B cell (primary cell): ENCODE measurements at places on chromosomes 4 and X. TPM values are rescaled to one million over a fixed set of nuclear protein-coding genes. Genes with fewer than 3 reads are reported as not detected.

Gene KLHL4
- total RNA-seq: not detected in 2 replicates

Gene CXorf65
- 25.6 and 30.2 TPM in 2 replicates for total RNA-seq

- H3K36me3 ChIP-seq: no peaks in the 10 kb centered on the region
- DNase-seq: peak; percentile 63
- H3K27me3 ChIP-seq: no peaks in the 10 kb centered on the region
- H3K4me3 ChIP-seq: peak overlapping the region; percentile 65
- peak overlapping the region; percentile 80 for H3K27ac ChIP-seq
These were observed 1.4 kb downstream of the ZNF827 start for GRCh38 chr4:145936997-145937901.

DNA sequence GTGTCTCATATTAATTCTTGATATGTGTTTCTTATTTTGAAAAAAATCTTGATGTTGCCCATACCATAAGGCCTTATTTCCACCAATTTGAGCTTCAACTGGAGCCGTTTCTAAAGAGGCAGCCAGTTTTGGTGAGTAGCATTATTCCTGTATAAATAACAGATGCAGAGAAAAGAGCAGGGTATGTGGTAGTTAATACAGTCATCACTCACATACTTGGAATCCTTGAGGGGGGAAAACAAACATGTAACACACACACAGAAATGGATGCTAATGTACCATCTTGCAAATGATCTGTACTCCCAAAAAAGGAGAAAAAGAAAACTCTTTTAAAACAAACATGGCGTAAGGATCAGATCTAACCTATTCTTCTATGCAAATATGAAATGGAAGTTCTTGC lies 389.7 kb downstream of the GPM6A start:
- no peak for DNase-seq
- H3K36me3 ChIP-seq: no peaks in the 10 kb centered on the region
- H3K27me3 ChIP-seq: no peaks in the 10 kb centered on the region

Gene UGT2B15
- not detected in 2 replicates for total RNA-seq

Gene UGT2B10
- not detected in 2 replicates for total RNA-seq

DNA sequence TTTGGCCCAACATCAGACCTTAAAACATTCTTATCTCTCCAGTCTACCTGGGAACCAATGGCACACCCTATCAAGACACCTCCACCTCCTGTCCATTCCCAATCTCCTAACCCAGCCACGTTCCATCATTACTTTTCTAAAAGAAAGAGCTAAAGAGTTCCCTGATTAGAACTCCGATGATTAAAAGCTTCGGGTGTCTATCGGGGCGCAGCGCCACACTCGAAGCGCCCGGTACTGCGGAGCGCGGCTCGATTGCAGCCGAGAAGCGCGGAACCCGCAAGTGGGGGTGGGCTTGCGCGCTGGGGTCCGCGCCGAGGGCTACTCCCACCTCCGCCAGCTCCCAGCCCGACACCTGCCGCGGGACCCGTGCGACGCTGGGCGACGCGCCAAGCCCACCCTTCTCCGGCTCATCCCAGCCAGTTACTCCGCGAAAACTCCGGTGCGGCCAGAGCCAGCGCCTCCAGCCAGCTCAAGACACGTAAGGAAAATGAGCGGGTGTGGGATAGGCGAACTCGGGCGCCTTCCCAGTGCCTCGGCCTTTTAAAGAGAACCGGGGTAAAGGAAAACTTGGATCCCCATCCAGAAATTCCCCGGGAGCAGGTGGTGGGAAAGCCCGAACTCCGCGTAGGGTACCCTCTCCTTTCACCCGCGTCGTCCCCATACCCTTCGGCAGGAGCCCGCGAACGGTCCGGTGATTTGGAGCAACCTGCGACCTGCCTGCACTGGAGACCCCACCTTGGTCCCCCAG lies 593 bp downstream of the NPY1R start:
- H3K27ac ChIP-seq: no peak overlapping the region
- H3K27me3 ChIP-seq: peaks cover 29% of the 10 kb centered on the region
- H3K4me3 ChIP-seq: peak overlapping the region; percentile 33
- H3K36me3 ChIP-seq: no peaks in the 10 kb centered on the region
- peak; percentile 8 for DNase-seq
- H3K4me1 ChIP-seq: peaks cover 14% of the 10 kb centered on the region

- H3K4me1 ChIP-seq: no peaks in the 10 kb centered on the region
- no peaks in the 10 kb centered on the region for H3K27me3 ChIP-seq
- no peak overlapping the region for H3K27ac ChIP-seq
- H3K4me3 ChIP-seq: no peak overlapping the region
These were observed 47.1 kb upstream of the SORBS2 start for GRCh38 chr4:185859111-185859510.

DNA sequence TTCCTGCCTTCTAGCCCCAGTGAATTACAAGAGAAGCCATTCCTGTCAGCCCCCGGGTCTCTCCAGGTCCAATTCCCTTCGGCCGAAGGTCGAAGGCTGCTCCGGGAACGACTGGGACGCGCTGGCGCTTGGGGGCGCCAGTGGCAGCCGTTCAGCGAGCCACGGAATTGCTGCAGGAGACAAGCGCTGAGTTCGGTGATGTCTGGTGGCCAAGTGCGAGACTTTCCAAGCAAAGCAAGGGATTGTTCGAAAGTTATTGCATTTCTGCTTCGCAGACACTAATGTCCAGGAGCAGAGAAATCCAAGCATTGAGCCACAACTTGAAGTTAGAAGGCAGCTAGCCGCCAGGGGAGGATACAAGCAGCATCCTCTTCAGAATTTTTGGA lies 1.1 kb upstream of the DKK2 start:
- no peak overlapping the region for H3K4me3 ChIP-seq
- no peaks in the 10 kb centered on the region for H3K36me3 ChIP-seq
- H3K27ac ChIP-seq: no peak overlapping the region

DNA sequence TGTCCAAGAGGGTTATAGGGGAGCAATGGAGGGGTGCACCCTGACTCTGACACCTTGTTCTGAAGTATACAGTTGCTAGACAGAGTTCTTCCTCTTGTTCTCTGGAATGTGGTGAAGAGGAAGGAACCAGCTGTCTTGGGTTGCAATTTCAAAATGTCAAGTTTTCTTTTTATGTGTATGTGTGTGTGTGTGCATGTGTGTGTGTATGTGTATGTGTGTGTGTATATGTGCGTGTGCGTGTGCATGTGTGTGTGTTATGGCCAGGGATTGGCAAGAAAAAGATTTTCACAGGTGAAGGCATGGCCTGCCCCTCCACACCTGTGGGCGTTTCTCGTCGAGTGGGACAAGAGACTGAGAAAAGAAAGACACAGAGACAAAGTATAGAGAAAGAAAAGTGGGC lies 81.6 kb upstream of the ADGRA3 start:
- no peak for DNase-seq
- H3K36me3 ChIP-seq: no peaks in the 10 kb centered on the region
- H3K4me3 ChIP-seq: no peak overlapping the region
- H3K27ac ChIP-seq: no peak overlapping the region
- H3K4me1 ChIP-seq: no peaks in the 10 kb centered on the region

GRCh38 chr4:103415801-103416200 lies 217.7 kb upstream of the CENPE start:
- no peaks in the 10 kb centered on the region for H3K27me3 ChIP-seq
- no peaks in the 10 kb centered on the region for H3K36me3 ChIP-seq
- no peak overlapping the region for H3K4me3 ChIP-seq
- H3K4me1 ChIP-seq: no peaks in the 10 kb centered on the region
- no peak for DNase-seq

Gene CT83
- not detected in 2 replicates for total RNA-seq

- H3K27me3 ChIP-seq: no peaks in the 10 kb centered on the region
- DNase-seq: no peak
- no peak overlapping the region for H3K4me3 ChIP-seq
- no peak overlapping the region for H3K27ac ChIP-seq
These were observed 914.9 kb downstream of the FSTL5 start for GRCh38 chr4:161248880-161249279.

Gene LGI2
- not detected in 2 replicates for total RNA-seq

DNA sequence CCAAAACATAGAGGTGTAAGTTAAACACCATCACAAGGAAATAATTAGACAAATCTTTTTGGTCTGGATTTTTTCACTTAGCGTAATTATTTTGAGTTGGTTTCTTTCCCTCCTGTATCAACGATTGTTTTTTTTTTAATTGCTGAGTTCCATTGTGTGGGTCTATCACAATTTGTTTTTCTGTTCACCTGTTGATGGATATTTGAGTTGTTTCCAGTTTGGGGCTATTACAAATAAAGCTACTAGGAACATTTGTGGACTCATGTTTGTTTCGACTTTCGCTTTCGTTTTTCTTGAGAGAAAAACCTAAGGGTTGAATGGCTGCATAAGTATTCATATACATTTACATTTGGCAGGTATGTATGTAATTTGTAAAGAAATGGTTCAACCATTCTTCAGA lies 20.4 kb upstream of the FBXW7 start:
- no peaks in the 10 kb centered on the region for H3K27me3 ChIP-seq
- H3K4me3 ChIP-seq: peak overlapping the region; percentile 9
- no peak overlapping the region for H3K27ac ChIP-seq
- peak; percentile 41 for DNase-seq
- H3K36me3 ChIP-seq: no peaks in the 10 kb centered on the region

Gene PCDH11X
- not detected in 2 replicates for total RNA-seq

DNA sequence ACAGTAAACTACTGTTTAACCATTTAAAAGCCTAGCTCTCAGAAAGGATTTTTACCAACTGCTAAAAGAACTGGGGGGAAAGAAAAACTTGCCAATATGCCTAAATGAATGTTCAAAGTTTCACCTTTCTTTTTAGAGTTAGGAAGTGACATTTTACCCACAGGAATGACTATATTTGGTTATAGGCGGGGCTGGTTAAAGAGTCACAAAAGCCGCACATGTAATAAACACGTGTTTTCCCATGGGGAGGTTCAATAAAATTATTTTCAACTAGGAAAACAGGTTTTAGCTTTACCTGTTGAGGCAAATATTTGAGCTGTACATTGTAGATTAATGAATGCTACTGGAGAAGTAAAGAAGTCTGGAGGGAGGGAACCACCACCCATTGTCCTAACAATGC lies 41.6 kb upstream of the UGDH start:
- H3K4me3 ChIP-seq: peak overlapping the region; percentile 5
- H3K27me3 ChIP-seq: no peaks in the 10 kb centered on the region
- DNase-seq: peak; percentile 55
- peak overlapping the region; percentile 7 for H3K27ac ChIP-seq
- peaks cover 16% of the 10 kb centered on the region for H3K4me1 ChIP-seq

DNA sequence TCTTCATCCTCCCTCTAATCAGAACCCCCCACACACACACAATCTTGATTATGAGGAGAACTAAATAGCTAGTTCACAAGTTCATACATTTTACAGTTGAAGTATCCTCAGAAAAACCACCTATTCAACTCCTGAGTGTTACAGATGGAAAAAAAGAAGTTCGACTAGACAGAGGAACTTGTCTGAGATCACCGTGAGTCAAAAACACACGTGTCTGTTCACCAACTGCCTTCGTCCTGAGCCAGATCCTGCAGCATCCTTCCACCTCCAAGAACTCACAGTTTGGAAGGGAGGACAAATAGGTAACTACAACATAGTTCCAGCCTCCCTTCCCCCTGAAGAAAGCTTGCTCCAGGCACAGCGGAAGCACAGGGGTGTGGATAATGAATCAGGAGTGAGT lies 19.0 kb upstream of the IRAK1 start:
- H3K27me3 ChIP-seq: no peaks in the 10 kb centered on the region
- H3K27ac ChIP-seq: no peak overlapping the region
- H3K4me1 ChIP-seq: peaks cover 5% of the 10 kb centered on the region
- H3K36me3 ChIP-seq: no peaks in the 10 kb centered on the region

- no peaks in the 10 kb centered on the region for H3K4me1 ChIP-seq
- no peaks in the 10 kb centered on the region for H3K36me3 ChIP-seq
- H3K27me3 ChIP-seq: no peaks in the 10 kb centered on the region
- no peak for DNase-seq
- H3K27ac ChIP-seq: no peak overlapping the region
These were observed 646.0 kb downstream of the RPA4 start for GRCh38 chrX:97529536-97530200.

DNA sequence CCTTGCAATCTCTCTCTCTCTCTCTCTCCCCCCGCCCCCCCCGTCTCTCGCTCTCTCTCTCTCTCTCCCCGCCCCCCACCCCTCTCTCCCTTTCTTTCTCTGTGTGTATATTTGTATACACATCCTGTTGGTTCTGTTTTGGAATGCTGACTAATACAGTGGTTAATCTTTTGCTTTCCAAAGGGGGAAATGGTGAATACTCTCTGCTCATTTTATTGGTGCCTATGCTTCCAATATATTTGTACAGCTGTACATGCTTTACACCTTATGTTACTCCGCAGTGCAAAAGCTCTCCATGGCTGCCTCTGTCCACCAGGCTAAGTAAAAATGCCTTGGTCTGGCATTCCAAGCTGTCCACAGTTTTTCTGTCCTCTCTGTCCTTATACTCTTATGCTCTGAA lies 158.8 kb downstream of the RBMX2 start:
- H3K4me3 ChIP-seq: no peak overlapping the region
- no peaks in the 10 kb centered on the region for H3K4me1 ChIP-seq
- DNase-seq: no peak
- no peaks in the 10 kb centered on the region for H3K36me3 ChIP-seq

DNA sequence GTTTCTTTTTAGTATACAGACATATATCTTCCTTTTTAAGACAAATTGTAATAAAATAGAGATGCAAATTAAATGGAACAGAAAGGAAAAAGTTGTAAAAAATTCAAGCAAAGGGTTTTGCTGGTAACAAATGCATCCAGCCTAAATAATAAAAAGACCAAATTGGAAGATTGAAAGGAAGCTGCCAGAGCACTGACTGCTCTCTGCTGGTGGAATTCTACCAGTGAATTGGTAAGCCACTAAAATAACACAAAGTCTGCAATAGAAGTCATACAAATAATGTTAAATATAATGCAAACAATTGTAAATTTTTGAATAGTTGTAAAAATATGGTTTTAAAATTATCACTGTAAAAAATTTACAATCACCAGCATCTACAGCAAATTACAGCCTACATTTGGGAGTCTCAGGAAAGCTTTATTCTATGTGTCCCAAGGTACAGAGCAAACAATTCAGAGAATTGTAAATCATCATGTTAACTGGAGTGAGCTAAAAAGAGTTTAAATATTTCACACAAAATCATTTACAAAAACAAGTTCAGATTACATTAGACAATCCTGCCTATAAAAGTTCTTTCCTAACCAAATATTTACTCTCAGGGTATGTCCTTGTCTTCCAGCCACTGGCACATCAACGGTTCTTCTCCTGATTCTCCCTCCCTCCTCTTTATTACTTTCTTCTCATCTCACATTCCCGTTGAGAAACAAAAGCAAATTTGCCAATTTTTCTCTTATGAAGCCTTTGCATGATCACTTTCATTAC lies 1322.5 kb downstream of the PCDH7 start:
- H3K27ac ChIP-seq: no peak overlapping the region
- no peak for DNase-seq
- H3K4me1 ChIP-seq: no peaks in the 10 kb centered on the region
- no peaks in the 10 kb centered on the region for H3K27me3 ChIP-seq

Gene AR
- not detected in 2 replicates for total RNA-seq

DNA sequence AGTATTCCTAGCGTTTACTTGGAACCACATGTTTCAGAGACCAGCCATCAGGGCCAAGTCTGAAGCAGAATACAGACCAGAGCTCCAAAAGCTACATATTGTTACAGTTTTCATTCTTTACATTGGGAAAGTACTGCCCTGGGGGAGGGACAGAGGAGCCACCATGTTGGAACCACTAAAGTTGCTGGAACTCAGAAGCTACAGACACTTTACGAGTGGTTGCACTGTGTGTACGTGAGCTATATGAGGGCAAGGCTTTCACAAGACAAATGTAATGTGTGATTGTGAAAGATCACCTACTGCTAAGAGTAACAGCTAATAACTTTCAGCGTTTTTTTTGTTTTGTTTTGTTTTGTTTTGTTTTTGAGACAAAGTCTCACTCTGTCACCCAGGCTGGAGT lies 11.7 kb downstream of the GPC3 start:
- no peaks in the 10 kb centered on the region for H3K36me3 ChIP-seq
- no peaks in the 10 kb centered on the region for H3K4me1 ChIP-seq
- H3K4me3 ChIP-seq: no peak overlapping the region
- no peak overlapping the region for H3K27ac ChIP-seq
- no peak for DNase-seq
- H3K27me3 ChIP-seq: peaks cover 5% of the 10 kb centered on the region

Gene USP46
- total RNA-seq: 10.0 and 11.8 TPM in 2 replicates

Gene EVC2
- 1.1 TPM in 2 replicates for total RNA-seq
